ENCODE measurements at places on chromosomes 13 and 19.
A peak's percentile ranks its signal among the peaks of the same experiment; 100 is the strongest.

DNA sequence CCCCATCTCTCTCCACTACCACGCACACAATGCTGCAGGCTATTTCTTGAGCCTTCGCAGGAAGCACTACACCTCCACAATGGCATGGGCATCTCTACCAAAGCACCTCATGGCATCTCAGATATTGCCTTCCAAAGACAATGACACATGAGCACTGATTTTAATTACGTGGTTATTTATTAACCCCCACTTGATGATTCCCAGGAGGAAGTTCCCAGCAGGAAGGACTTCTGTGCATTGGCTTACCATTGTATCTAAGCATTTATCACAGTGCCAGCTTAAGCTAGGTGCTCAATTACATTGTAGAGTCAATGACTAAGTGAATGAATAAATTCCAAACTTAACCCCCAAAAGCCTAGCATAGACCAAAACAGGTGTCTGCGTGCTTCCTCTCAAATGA is 101.4 kb downstream of the ABCC4 start:
- DNase-seq = no peak

GRCh38 chr19:11736696-11737095 is 2.0 kb downstream of the ZNF823 start:
- DNase-seq = no peak

GRCh38 chr13:85590231-85590931 is 208.8 kb downstream of the SLITRK6 start:
- no peak for DNase-seq

- no peak for DNase-seq
These were observed 194.1 kb upstream of the MIR17HG start for GRCh38 chr13:91153372-91153771.

GRCh38 chr19:16252459-16253205 is 54.9 kb downstream of the AP1M1 start:
- DNase-seq = no peak

GRCh38 chr19:17309965-17310461 is 650 bp downstream of the DDA1 start:
- DNase-seq = no peak

GRCh38 chr13:68727165-68727564 is 1380.5 kb upstream of the ATXN8OS start:
- no peak for DNase-seq

GRCh38 chr13:42925626-42926025 is 66.4 kb downstream of the EPSTI1 start:
- DNase-seq = no peak

- no peak for DNase-seq
These were observed 49.6 kb downstream of the MYO9B start for GRCh38 chr19:17125062-17125727.

DNA sequence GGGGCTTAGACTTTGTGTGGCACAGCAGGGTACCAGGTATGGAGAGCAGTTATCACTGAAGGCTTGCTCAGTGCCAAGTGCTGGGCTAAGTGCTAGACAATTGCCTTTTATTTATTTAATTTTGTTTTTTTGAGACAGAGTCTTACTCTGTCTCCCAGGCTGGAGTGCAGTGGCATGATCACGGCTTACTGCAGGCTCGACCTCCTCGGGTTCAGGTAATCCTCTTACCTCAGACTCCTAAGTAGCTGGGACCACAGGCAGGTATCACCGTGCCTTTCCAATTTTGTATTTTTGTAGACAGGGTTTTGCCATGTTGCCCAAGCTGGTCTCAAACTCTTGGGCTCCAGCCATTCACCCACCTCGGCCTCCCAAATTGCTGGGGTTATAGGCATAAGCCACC is 256.9 kb downstream of the ZNF536 start:
- no peak for DNase-seq

DNA sequence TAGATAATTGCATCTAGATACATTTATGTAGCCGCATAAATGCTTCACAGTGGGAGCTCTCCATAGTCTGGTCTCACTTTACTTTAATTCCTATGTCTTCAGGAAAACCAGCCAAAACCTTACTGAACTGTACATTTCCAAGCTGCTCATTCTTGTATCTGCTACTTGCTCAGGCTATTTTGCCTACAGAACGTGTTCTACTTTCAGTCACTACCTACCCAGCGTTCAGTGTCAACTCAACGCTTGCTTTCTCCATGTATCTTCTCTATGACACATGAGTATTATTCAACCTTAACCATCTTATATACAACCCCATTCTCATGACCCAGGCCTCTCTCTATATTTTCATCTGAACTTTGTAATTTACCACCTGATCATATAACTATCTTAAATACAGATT is 101.9 kb downstream of the KLF12 start:
- no peak for DNase-seq

DNA sequence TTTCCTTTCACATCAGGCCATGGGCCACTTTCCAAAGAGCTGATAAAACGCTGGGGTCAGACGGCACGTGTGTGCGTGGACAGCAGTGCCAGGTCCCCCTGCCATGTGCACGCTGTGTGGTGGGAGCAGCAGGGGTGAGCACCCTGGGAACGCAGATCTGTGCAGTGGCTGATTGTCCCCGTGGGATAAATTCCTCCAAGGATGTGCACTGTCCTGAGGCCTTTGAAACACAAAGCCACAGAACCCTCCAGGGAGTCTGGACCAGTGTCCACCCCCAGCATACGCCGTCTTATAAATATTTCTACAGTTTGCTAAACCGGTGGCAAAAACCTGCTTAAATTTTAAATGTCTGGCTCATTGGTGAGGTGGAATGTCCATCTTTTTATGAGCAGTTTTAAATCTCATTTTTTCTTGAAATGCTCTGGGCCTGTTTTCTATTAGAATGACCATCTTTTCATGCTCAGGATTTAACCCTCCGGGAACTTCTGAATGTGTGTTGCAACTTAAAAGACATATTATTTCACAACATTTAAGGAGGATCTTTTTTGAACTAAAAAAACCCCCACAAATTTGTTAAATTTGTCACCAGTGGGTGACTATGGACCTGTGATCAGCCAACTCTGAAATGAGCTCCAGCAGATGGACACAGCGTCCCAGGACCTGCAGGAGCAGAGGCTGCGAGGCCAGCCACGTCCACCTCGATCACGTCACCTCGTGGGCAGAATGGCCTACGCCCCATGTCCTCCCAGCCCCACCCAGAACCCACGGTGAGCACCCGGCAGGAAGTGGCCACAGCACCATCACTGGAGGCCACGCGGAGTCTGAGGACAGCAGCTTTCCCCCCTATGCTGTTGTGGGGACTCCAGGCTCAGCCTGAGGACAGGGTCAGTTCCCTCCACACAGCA is 68.6 kb downstream of the RASA3 start:
- no peak for DNase-seq

DNA sequence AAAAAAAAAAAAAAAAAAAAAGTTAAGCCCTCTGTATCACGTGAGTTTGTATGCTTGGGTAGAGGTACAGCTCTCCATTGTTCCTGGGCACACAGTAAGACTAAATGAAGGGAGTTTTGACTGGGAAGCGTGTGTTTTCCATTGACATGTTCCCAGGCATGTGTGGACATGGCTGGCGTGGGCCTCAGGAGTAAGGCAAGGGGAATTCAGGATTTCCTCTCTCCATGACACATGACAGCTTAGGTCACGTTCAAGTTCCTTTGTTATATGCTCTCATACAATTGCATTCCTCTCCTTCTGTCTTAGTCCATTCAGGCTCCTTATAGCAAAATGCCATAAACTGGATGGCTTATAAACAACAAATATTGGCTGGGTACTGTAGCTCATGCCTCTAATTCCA is 17.1 kb upstream of the MAP3K10 start:
- DNase-seq = no peak

- DNase-seq = no peak
These were observed 76.9 kb downstream of the GADD45B start for GRCh38 chr19:2552859-2553258.

GRCh38 chr13:37326334-37326733 is 220.9 kb upstream of the CSNK1A1L start:
- DNase-seq = no peak

DNA sequence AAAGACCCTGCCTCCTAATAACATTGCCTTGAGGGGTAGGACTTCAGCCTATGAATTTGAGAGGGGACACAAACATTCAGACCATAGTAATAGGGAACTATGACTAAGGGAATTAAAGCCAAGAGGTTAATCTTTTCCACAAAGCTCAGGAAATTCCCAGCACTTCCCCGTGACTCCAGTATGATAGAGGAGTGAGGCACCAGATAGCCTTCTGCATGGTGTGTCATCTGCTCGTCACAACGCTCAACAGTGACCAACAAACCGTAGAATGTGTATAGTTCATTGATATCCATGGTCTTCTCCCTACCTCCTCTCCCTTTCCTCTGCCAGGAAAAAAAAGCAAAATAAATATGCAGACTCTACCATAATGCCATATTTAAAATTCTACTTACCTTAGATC is 64.4 kb downstream of the B3GLCT start:
- no peak for DNase-seq

DNA sequence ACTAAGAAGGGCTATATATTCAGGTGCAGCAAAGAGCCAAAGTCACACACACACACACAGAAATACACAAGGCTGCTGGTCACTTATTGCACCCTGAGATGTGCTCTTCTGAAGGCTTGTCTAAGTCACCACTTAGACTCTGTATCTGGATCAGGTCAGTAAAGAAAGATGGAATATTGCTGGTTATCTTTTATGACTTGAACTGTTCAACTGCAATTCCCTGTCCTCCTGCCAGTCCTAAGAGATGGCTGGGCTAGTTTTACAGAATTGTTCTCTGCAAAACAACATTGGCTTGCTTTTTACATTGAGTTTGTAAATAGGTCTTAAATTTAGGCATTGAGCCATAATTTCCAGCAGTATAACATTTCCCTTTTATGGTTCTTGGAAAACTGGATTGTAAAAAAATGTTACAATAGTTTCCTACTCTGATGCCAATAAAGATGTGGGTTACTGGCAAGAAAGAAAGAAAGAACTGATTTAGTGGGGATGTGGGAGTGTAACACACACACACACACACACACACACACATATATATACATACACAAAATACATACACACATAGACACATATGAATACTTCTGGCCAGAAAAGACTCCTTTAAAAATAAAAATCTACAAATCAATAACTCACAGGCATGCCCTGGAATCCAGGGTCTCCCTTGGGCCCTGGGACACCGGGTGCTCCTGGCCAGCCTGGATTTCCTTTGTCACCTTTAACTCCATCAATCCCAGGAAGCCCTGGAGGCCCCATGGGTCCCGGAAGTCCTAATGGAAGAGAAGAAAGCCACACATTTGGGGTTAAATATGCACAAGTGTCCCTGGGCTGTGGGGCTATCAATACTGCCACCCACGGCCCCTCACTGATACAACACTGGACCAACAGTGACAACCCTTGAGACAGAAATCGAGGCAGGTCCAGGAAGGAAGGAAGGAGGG is 137.7 kb downstream of the COL4A1 start:
- no peak for DNase-seq

DNA sequence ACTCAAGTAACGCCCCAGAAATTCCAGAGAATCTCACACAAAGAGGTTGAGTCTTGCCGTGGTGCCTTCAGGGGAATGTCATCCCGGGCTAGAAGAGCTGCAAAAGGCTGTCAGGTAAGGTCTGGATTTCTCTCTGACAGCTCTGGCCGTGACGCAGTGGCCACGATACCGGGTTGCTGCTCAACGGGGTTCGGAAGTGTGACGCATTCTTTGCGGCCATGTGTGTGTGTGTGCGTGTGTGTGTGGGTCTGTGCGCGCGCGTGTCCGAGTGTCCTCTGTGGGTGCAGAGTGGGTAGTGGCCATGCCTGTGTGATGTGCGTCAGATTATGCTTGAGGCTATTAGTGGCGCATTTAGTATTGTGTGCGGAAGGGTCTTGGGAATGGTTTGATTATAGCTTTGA is 306 bp downstream of the ZNF540 start:
- DNase-seq = peak; percentile 2

DNA sequence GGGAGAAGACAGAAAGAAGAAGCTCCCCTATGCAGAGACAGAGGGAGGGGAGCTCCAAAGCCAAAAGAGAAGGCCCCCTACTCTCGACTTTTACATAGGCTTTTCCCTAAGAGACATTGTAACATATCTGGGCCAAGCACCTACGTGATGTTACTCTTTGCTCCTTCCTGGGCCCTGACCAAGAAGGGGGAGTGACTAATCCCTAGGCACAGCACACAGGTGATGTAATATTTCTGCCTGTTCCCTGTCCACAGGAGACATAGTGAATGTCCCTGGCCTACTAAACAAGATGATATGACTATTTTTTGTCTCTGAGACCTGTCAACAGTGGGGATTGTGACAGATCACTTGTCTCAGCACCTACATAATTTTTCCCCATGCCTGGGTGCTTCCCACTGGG is 15.9 kb upstream of the ZNF254 start:
- DNase-seq = no peak

DNA sequence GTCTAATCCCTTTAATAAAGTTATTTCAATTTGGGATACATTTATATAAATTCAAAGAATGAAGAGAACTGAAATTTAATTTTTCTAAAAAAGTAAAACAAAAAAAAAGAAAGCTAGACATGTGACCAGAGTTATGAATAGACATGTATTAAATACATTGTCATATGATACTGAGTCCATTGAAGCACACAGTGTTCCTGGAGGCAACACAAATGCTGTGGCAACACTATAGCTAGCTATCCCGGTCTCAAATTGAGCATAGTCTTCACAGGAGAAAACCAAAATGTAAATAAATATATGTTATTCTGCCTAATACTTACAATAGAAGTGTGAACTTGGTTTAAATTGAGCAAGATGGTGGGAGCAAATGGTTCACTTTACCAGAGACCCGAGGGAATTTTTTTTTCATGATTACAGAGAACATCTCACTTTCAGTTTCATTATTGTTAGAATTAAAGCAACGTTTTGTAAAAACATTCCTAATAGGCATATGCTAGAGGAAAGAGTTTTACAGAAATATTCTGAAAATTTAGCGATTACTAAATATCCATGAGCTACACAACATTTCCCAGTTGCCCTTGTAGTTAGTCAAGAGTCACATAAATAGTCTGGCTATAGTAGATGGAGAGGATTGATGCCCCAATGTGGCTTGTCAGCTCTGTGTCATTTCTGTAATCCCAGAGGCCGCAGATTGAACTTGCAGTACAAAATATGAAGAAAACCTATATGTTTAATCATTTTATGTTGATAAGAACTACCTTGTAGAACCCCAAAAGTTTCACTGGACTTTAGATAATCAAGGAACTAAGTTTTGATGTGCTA is 775.7 kb upstream of the SPRY2 start:
- no peak for DNase-seq

DNA sequence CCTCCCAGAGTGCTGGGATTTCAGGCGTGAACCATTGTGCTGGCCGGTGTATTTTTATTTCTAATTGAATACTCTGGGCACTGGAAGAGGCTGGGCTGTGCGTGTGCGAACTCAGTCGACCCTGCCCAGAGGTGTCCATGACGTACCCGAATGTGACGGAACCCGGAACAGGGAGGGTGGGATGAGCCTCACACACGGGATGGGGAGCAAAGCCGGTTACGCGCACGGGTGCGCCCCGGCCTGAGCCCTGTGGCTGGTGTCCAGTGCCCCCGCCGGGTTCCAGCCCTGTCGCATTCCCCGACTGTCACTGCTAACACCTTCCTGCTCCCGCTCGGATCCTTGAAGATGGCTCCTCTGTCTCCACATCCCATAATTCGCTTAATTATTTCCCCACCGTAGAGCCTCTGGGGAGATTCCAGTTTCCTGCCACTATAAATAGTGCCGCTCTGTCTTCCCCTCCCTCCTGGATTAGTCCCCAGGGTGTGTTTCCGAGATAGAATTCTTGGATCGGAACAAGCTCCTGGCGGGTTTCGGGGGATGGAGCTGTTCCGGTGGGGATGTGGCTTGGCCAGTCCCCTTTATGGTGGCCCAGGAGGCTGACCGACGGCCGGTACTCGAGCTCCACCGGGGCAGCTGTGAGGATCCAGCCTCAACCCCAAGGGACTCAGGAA is 22.0 kb downstream of the SBNO2 start:
- DNase-seq = no peak
